Stimulated activated CD4-positive, alpha-beta T cell treated with anti-CD3 and anti-CD28 coated beads, Interleukin-1b, Interleukin-23, amount 100 ng/mL, for 24 hours (primary cell): ENCODE measurements at places on chromosomes 4 and X.

GRCh38 chr4:120801137-120801758 lies 121.3 kb downstream of the PRDM5 start:
- no peak for DNase-seq

- DNase-seq, result no peak
Observed at GRCh38 chr4:160423879-160424451, 1321.1 kb downstream of the RAPGEF2 start.

GRCh38 chr4:88320224-88320779 lies 35.9 kb upstream of the PPM1K start:
- no peak for DNase-seq

DNA sequence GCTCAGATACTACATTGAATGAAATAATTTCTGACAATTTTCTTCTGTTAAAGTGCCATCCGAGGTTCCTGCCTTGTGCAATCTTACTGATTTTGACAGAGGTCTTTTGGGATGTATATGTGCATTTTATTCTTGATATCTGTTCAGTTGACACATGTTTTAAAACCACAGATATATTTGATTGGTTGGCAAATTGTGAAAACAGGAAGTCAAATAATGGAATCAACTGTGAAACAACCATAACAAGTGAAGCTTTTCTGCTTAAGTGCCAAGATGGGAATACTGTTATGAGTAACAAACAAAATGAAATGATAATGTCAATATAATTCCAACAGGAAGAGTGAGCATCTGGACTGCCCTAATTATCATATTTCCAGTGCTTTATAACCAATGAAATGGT lies 84.9 kb upstream of the TET2 start:
- DNase-seq, result no peak

DNA sequence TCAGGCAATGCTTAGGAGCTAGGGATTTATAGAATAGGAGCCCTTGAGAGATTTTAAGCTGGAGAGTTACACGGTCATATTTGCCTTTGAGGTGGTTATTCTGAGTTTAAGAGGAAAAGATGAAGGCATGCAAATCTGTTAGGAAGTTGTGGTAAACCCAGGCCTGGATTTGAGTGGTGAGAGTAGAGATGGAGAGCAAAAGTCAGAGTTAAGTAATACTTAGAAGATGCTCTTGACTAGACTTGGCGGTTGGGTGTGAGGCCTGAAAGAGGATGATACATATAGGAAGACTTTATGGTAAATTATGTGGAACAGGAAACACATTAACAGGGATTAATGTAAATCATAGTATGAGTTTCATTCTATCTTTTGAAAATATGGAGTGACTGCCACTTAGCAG lies 136.0 kb upstream of the ARX start:
- no peak for DNase-seq

GRCh38 chr4:113811359-113811758 lies 49.8 kb upstream of the CAMK2D start:
- DNase-seq, result no peak

GRCh38 chrX:28966331-28966730 lies 379.1 kb downstream of the IL1RAPL1 start:
- no peak for DNase-seq

DNA sequence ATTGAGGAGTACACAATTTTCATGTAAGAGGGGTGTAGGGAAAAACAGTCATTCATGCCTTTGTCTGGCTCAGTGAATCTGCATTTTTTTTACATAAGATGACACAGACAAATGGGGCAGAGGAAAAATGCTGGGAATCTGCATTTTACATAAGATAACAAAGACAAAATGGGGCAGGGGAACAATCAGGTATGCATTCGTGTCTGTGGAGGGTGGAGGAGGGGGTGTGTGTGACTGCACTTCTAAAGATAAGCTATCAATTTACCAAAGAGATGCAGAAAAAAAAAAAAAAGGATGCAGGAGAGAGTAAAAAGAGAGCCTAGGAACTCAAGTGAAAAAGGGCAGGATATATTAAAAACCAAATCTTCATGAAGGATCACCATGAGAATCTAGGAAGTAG lies 637.4 kb downstream of the ZNF674 start:
- no peak for DNase-seq

- no peak for DNase-seq
Observed at GRCh38 chr4:3491681-3492405, 28.7 kb downstream of the DOK7 start.

- DNase-seq, result no peak
Observed at GRCh38 chr4:90234916-90235547, 107.8 kb downstream of the CCSER1 start.

DNA sequence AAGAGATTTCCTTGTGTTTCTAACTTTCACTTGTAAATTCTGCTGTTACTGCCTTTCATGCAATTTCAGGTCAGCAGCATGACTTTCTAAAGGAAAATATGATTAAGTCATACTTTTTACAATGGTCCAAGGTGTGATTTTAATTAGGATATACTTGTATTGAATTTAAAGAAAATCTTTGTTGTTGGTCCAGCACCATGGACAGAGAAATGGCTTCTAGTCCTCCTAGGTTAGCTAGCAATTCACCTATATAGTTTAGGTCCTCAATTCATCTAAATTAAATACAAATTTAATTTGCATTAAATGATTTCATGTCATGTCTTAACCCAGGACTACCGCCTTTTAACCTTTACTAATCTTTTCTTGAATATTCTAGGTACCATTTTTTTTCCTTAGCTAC lies 304.9 kb upstream of the RPS6KA3 start:
- no peak for DNase-seq

DNA sequence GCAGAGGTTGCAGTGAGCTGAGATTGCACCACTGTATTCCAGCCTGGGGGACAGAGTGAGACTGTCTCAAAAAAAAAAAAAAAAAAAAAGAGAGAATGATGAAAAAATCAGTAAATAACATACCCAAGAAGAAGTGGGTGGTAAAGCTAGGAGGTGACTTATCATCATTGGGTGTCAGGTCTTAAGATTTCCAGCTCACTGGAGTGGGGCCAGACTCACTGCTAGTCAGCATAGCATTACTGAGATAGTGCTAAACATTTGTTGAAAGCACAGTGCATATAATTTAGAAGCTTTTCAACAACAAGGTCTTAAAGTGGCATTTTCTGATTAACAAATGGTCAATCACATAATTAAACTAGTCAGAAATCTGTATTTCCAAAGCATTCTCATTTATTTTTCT lies 221.8 kb upstream of the GYPA start:
- no peak for DNase-seq

- no peak for DNase-seq
Observed at GRCh38 chr4:4659871-4660651, 118.2 kb upstream of the STX18 start.

GRCh38 chr4:16721613-16722291 lies 176.7 kb downstream of the LDB2 start:
- DNase-seq, result no peak

DNA sequence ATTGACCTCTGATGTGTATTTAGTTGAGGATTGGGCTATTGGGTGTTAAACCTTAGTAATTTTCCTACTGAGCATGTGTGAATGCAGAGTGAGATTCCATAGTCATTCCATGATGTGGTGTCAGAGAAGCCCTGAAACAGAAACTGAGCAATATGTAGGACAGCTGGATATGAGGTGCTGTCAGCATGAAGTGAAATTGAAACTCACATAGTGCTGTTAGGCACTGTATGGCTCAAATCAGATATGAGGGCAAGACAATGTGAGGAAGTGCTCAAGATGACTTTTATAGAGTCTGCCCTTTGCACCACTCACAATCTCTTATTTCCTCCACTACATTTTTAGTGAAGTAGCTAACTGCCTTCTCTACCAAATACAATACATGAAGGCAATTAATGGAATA lies 188.3 kb downstream of the SH3BGRL start:
- DNase-seq, result no peak

DNA sequence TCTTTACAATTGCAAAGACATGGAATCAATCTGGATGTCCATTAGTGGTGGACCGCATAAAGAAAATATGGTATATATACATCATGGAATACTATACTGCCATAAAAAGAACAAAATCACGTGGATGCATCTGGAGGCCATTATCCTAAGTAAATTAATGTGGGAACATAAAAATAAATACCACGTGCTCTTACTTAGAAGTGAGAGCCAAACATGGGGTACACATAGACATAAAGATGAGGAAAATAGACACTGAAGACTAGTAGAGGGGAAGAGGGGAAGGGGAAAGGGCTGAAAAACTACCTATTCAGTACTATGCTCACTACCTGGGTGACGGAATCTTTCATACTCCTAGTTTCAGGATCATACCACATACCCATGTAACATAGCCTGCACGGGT lies 179.3 kb upstream of the TECRL start:
- DNase-seq, result no peak

- DNase-seq, result no peak
Observed at GRCh38 chr4:40992472-40993295, 221.7 kb downstream of the APBB2 start.

GRCh38 chr4:74942918-74943253 lies 10.0 kb downstream of the PARM1 start:
- DNase-seq, result no peak

- no peak for DNase-seq
Observed at GRCh38 chr4:185819144-185819543, 7.2 kb upstream of the SORBS2 start.

DNA sequence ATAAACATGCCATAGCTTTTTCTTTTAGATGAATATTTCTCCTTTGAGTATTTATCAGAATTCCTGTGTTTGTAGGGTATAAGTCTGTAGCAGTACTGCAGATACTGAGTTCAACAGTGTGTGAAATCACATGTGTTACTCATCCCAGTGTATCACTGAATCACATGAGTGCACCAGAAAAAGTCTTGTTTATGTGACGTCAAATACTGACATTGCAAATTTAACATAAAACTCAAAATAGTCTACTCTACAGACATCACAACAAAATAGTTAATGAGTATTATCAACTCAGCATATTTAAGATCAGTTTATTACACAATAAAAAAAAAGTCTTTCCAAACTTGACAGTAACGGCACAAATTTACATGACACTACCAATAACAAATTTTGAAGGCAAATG lies 221.3 kb downstream of the DCTD start:
- no peak for DNase-seq

DNA sequence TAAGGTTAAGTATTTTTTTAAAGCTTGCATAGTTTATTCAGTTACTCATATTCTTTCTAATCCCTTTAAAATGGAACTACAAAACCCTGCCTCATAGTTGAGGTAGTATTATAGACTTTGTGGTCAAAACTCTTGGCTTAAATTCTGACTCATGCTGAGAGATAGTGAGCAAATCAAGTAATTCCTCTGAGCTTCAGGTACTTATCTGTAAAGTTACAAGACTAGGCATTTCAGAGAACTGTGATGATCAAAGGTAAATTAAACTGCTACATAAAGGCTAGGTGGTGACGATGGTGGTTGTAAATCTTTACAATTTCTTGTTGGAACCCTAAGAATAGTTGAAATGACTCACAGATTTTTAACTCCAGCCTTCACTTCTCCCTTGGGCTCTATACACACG lies 3.2 kb upstream of the CLOCK start:
- no peak for DNase-seq

DNA sequence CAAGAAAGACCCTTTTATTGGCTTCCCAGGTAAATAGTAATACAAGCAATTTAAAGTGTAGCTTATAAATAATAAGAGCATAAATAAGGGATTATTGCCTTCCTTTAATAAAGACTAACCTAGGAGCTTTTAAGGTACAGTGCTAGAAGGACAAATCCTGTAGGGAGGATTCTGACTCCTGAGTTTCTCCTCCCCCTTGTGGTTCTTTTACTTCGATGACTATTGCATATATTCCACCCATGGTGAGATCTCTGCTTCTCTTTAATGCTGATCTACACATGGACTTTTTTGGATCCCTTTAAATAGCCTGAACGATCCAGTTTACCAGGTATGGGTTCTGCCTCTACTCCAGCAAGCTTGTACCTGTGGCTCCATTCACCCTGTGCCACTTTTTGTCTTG lies 2.5 kb downstream of the GALNT7 start:
- DNase-seq, result no peak

DNA sequence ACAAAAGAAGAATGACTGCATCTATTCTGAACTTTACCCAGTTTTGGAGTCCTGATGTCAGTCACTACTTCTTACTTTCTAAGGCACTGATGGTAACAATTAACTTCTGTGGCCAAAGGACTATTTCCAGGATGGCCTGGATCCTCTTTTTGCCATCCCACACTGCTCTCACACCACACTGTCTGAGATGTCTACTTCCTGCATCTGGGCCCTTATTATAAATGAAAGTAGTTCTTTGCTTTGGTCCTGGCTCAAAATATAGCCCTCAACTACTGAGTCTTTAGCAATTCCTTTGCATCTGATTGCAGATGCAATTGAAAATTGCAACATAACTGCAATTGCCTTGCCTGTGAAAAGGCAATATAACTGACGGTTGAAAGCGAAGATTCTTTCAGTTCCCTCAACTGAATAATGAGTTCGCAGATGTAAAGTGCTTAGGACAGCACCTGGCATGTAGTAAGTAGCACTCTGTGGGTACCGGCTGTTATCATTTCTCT lies 44.2 kb downstream of the COQ2 start:
- DNase-seq, result no peak

DNA sequence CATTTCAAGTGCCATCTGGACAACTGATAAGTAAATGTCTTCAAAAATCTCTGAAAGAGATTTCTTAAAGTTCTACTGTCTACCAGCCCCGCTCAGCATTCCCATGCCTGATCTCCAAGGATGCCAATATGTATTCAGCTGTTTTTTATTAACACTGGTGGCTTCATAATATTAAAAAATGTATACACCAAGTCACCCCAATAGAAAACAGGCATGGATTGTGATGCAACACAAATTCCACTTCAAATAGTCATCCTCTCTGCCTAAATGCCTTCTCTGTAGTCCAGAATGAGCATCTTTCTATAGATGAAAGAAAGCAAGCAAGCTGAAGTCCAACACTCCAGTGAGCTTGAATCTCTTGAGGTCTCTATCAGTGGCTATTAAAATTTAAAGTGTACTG lies 152.2 kb upstream of the PPARGC1A start:
- no peak for DNase-seq

DNA sequence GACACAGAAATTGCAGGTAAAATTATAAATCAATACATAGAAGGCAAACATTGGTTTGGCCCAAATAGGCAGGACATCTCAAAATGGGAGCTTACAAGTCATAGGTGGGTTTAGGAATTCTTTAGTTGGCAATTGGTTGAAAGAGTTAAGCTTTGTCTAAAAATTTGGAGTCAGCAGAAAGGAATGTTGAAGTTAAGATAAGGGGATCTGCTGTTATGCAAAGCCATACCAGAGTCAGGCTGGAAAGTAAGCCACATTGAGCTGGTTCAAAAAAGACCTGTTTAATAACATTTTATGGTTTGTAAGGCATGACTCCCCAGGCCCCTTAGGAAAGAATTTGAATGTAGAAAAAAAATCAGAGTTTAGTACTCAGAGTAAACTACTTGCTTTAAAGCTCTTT lies 92.6 kb downstream of the IL13RA2 start:
- no peak for DNase-seq

DNA sequence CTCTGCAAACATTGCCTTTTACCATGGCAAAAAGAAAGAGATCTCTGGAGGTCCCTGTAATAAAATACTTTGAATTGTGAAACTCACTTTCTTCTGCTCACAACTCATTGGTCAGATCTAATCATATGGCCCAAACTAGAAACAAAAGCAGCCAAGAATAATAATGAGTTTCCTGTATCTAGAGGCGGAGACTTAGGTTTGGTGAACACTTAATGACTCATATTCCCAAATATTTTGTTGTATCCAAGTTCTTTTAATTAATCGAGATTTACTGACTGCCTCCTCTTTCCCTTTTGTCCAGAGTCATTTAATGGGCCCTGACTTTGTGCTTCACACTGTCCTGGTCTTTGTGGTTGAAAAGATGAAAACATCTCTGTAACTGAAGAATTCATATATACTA lies 190.6 kb downstream of the CCSER1 start:
- no peak for DNase-seq

GRCh38 chr4:120672076-120672475 lies 250.4 kb downstream of the PRDM5 start:
- DNase-seq, result no peak
